SK-N-SH treated with all-trans-retinoic acid at 6 μM for 48 hours (cell line): ENCODE measurements at places on chromosomes 4 and X.

DNA sequence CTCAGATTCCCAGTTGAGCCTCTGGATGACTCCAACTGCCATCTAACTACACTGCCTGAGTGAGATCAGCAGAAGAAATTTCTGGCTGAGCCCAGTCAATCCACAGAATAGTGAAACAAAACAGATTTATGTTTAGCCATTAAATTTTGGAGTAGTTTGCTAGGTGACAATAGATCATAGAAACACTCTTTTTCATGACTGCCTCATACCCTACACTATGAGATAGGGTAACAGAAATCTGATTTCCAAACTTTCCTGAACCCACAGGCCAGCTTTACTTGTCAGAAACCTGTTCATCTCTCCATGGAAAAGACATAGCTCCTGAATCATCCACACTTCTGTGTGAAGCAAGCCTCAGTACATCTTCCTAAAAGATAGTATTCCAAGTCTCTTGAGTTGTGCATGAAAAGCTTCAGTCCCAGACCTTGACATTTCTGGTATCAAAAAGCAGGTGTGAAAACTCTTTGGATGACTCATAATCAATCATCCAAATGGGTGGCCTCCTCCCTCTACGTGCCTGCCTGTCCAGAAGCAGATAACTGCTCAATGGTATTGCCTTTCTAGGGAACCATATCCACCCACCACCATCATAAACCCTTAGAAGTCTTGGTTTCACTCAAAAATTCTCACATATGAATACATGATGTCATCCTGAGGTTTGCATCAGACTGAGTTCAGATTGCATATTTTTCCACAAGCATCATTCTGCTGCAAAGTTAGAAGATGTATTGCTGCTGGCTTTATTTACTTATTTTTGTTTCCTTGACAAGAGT lies 47.5 kb upstream of the RAP2C start:
- ATAC-seq = no peak

GRCh38 chr4:185859111-185859510 lies 47.1 kb upstream of the SORBS2 start:
- no peak for ATAC-seq

DNA sequence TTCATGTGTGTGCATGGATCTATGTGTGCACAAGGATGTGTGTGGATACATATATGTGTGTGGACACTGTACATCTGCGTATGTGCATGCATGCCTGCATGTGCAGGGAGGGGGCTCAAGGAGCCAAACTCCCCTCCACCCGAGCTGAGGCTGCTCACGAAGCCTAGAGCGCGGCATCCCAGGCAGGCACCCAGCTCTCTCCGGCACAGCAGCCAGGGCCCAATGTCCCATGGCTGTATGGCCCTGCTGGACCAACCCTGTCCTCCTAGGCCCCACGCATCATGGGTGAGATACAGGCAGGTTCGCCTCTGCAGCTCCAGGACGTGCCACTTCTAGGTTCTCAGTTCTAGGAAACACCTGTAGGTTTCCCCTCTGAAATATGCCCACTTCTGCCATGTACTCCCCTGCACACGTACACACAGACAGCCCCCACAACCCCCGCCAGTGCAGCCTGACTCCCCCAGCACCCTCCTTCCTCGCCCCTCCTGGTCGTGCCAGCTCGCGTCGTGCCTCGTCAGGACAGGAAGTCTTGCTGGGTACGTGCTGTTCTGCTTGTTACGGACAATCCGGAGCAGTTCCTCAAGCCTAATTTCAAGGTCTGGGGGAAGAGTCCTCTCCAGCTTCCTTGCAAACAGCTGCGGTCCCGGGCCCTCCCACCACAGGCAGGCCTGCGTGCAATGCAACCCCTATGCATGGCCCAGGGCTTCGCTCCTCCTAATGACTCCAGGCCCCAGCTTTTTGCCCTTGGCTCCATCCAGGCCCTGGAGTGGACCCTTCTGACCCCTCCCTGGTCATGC lies 3.2 kb upstream of the ADRA2C start:
- no peak for ATAC-seq

DNA sequence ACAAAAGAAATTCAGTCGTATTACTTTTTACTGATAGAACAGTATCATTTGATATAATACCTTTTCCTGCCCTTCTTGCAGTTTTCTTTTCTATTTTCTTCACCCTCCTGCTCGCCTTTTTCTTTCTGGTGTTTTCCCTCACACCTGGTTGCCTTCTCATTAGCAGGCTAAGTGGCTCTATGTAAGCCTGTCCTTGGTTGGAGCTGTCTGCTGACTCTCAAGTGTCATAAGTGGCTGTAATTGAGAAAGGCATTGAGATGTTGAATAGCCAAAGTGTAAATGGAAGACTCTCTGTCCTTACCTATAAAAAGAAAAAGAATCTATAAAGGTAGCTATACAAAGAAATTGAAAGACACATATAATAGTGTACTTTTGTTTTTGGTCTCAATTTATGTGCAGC lies 180.7 kb downstream of the ADGRL3 start:
- no peak for ATAC-seq

DNA sequence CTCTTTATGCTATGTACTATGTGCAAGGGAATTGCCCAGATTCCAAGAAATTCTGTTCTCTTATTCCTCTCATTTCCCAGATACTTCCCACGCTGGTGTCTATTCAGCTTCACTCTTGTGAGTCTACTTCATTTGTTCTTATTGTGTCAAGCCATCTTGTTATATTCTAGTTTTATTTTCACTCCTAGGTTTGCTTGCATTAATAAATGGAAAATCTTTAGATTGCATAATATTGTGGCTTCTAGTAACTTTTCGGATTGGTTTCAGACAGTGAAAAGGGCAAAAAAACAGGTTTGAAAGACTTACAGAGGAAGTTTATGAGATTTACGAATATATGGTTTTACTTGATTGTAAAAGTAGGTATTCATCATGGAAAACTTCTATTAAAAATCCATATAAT lies 128.4 kb downstream of the BTC start:
- ATAC-seq = no peak

DNA sequence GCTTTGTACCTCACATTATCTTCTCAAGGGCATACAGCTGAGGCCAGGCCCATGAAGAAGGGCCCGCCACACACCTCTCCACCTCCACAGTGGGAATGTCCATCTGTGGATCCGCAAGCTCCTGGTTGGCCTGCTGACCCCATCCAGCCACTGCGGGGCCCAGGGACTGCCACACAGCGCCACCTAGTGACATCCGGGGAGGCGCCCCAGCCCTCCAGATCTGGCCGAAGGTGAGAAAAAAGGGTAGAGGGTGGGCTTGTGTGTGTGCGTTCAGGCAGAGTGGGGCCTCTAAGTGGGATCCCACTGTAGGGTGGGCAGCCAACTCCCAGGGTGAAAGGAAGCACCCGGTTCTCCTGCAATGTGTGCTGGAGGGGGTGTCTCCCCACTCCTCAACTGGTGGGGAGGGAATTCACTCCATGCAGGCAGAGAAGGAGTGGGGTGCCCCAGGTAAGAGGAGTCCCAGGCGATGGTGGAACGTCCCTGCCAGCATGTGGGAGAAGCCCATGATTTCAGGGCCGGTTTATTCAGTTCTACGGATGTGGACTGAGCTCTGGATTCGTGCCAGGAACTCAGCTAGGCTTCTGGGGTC lies 117.3 kb downstream of the ENPP6 start:
- peak; percentile 96 for ATAC-seq

- ATAC-seq = no peak
These were observed 103.8 kb upstream of the SORBS2 start for GRCh38 chr4:185915817-185916216.

- ATAC-seq = no peak
These were observed 24.1 kb downstream of the PDLIM5 start for GRCh38 chr4:94475794-94476193.

- peak; percentile 72 for ATAC-seq
These were observed 42.4 kb upstream of the SLC2A9 start for GRCh38 chr4:10063544-10064300.

DNA sequence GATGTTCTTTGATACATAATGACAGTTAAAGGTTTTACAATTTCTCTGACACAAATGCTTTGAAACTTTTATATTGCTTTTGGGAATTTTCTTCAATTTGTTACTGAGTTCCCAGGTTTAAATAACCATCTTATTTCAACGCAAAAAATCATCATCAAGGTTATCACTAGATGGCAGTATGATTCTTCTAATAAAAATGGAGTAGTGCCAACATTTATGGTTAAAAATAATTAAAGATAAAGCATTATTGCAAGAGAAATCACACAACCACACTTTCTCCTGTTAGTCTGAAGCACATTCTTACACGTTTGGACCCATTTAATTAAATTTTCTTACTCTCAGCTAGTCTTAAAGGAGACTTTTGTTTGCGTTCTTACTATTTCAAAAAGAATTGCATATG lies 611.3 kb upstream of the CPXCR1 start:
- no peak for ATAC-seq

DNA sequence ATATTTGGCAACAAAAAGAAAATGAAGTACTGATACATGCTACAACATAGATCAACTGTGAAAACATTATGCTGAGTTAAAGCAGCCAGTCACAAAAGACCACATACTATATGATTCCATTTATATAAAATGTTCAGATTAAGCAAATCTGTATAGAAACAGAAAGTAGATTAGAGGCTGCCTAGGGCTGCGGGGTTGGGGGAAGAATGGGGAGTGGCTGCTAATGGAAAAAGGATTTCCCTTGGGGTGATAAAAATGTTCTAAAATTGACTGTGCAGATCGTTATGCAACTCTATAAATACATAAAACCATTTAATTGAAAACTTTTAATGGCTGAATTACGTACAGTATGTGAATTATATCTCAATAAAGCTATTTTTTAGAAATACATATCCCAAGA lies 46.8 kb downstream of the NEK1 start:
- no peak for ATAC-seq

DNA sequence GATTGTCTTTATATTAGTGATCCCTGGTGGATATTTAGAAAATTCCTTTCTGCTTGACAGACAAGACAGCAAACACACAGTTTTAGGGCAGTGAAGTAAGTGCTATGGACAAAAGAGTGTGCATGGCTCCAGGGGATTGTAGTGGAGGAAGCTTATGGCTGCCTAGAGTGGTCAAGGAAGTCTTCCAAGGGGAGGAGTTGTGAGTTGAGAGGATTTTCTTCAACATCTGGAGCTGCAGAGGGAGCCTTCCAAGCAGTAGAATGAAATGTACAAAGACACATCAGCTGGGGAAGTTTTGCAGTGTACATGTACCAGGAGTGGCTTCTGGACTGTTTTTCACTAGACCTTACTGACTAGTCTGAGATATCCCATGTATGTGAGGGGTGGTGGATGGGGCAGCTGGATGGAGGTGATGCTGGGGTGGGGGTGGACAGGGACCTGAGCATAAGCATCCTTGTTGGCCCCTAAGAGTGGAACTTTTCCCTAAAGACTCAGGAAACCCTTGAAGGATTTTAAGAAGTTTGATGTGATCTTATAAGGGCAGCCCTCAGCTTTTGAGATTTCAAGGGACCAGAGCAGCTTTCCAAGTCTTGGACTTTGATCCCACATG lies 160.5 kb upstream of the TAPT1 start:
- ATAC-seq = no peak

DNA sequence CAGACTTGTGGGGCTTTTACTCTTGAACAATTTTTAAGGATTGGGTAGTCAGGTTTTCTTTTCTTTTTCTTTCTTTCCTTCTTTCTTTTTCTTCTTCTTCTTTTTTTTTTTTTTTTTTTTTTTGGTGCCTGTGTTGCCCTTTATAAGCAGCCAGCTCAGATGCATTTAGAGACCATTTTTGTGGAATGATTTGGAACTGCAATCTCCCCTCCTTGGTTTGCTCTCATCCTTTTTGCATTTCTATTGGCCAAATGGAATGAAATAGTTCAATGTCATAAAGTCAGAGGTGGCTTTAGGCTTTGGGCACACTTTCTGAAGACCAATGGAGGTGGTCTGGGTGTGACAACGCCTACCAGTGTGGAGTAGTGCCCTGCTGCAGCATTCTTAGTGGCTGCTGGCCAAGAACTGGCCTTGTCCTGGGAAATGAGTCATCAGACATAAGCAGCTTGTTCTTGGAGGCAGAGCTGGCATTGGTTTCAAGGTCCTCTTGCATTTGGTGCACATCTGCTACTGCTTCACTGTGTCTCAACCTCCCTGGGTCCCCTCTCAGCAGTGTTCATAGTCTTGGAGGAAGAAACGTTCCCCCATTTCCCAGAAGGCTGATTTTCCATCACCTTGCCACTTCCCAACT lies 84.5 kb downstream of the CT47B1 start:
- peak; percentile 85 for ATAC-seq

- peak; percentile 92 for ATAC-seq
These were observed 97.3 kb upstream of the DCLK2 start for GRCh38 chr4:149980941-149981340.

GRCh38 chr4:3074846-3075651 lies 568 bp downstream of the HTT start:
- ATAC-seq = peak; percentile 37
